AG08396 (cell line): ENCODE measurements at places on chromosomes 4 and X.

GRCh38 chrX:18887177-18887824, 96.6 kb downstream of the PHKA2 start:
- DNase-seq, result no peak

DNA sequence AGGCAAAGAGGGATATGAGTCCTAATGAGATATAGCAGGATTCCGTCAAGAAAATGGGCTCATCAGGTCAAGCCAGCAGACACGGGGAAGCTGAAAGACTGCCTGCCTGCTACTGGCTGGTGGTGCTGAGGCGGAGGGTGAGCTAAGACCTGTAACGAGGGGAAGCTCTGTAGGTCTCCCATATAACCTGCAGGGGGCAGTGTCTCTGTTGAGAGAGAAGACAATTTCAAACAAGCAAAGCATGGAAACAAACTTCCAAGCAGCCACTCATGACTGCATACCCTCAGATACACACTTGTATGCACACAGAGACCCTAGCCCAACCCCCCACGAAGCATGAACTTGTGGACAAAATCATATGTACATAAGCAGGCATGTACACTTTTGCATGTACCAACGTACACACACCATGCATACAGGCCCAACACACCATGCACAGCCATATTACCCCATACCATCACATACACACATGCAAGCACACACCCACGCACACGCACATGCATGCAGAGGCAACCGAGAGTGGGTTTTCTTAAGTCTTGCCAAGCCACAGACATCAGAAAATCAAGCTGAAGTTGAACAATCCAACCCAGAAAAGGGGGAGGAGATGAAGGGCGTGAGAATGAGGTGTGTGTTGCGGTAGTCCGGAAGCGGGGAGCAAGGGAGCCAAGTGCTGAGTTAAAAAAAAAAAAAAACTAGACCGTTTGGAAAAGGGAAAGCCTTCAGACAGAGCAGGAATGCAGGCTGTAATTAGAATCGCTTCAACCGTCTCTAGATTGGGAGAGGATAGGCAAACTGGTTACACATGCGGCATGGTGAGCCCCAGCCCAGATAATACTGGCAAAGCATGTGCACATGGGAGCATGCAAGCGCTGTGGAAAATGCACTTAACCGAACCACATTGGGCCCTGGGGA, 71.0 kb downstream of the PJA1 start:
- peak; percentile 71 for DNase-seq

DNA sequence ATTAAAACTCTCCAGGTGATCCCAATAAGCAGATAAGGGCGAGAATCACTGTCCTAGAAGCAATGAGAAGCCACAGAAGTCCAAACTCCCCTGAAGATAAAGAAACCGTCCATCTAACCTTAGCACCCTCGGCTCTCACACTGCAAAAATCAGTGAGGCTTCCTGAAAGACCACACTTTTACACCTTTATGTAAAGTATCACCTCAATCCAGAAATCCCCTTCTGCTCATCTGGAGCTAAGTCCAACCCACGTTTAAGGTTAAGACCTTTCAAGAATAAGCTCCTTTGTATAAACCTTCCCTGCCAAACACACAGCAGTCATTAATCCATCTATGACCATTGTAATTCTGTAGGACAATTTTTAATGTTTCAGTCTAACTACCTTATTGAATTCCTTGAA, 41.7 kb downstream of the LIN54 start:
- DNase-seq, result no peak

GRCh38 chr4:175983636-175984035, 82.0 kb upstream of the WDR17 start:
- DNase-seq, result no peak

DNA sequence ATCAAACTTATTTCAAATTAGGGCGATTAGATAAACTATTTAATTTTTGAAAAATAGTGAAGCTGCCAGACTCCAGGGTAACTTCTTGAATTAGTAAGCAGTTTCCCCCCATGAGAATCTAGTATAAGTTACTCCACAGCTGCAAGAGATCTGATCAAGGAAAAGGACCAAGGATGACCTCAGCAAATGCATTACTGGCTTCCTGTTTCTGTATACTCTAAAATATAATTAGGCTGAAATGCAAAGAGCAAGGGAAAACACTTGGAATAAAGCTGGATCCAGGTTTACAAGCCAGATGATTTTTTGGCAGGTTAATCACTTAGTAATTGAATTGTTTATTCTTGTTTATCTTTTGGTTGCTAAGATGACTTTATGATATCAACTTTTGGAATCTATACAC, 13.4 kb upstream of the P2RY10 start:
- no peak for DNase-seq

GRCh38 chr4:141255016-141255415, 34.3 kb downstream of the ZNF330 start:
- DNase-seq, result no peak
